ENCODE measurements at places on chromosomes 5 and 9.

DNA sequence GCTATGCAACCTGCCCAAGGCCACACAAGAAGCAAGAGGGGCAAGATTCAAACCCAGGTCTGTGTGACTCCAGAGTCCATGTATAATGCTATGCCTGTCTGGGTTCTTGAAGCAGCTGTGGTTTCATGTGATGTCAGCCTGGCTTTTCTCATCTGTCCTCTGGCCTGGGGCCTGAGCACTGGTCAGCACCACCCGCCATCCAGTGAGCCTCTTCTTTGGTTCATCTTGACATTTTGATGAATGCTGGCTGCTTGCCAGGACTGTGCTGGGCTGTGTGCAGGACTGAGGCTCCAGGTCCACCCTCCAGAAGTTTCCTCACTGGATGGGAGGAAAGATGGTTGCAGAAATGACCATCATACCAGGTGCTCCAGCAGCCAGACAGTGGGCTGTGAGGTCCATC is 61.5 kb downstream of the TSTD2 start:
- DNase-seq: peak; percentile 14

GRCh38 chr5:148735301-148735835 is 81.0 kb upstream of the HTR4 start:
- no peak for DNase-seq

GRCh38 chr9:106307670-106308069 is 555.3 kb upstream of the ZNF462 start:
- no peak for DNase-seq

- DNase-seq: no peak
Observed at GRCh38 chr5:134577022-134577795, 51.7 kb downstream of the JADE2 start.

- DNase-seq: no peak
Observed at GRCh38 chr5:39605588-39606575, 181.1 kb upstream of the DAB2 start.

GRCh38 chr5:171623551-171624097 is 162.0 kb upstream of the SMIM23 start:
- DNase-seq: no peak

DNA sequence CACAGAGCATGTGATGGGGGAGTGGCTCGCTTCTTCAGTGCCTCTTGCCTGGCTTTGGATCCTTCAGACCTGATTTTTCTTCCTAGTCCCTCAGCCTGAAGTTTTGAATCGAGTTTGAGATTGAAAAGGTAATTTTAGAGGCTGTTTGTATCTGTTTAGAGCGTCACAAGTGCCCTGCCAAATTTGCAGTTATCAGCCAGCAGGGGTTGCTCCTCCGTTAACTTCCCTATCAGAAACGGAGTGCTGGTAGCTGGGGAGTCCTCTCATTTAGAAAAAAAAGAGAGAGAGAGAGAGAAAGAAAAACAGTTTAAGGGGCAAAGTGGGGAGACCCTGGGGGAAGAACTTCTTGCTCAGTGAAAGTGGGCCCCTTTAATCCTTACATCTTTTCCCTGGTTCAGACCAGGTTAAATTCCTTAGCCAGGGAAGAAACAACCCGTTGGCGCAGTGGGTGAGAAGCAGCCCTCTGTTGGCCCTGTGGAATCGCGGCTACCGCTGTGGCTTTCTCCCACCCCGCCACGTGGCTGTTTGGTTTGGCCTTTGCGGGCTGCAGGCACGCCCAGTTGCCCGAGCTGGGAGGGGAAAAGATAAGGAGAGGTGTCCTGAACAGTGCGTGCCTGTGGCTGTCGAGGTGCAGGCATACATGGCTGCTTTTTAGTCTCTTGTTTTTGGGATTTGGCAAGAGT is 576.7 kb upstream of the ACO1 start:
- no peak for DNase-seq

DNA sequence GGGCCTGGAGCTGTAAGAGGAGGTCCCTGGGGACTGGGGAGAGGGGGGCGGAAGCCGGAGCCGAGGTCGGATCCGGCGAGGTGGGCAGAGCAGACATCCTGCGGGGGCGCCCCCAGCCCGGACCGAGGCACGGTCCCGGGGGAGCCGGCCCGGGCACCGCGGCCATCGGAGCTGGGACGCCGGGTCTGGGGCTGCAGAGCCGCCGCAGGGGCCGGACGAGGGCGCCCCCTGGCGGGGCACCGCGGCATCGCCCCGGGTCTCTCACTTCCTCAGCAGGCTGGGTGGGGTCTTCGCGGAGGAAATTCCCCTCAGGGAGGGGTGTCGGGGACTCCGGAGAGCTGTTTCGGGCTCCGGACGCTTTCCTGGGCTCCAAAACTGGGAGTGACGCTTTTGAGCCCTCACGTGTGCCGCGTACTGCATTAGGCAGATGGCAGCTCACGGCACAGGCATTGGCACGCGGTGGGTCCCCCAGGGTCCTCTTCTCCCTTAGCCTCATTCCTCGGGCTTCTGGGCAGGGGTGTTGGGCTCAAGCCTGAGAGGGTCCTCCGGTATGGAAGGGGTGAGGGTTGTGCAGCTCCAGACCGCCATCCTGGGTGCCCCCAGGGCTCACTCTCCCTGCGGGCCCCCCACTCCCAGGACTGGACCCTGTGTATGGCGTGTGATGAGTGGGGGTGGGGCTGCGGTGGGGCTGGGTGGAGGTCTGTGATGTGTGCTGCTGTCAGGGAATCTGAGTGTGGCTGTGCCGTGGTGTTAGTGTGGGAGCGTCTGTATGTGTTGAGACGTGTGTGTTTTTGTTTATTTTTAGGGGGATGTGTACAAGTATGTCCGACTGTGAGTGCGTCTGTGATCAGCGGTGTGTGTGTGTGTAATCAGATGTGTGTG is 29.6 kb downstream of the LHX2 start:
- DNase-seq: peak; percentile 14

DNA sequence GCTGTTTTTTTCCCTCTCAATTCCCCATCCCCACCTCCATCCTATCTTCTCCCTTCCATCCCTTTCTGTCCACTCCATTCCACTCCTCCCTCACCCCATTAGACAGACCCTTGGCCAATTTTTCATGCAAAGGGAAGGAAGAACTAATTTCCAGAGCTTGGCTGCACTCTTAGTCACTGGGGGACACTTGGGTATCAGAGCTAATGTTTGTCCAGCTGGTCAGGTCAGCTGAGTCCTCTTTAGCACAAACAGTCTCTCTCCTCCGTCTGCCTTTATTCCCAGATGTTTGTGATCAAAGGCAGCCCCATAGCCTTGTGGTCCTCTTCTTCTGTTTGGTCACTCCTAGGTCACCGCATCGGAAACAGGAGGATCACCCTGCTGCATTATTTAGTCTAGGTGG is 148.5 kb downstream of the NMUR2 start:
- DNase-seq: no peak

- DNase-seq: peak; percentile 10
Observed at GRCh38 chr9:110895147-110895905, 142.9 kb downstream of the LPAR1 start.

- DNase-seq: no peak
Observed at GRCh38 chr9:15736569-15736968, 183.7 kb downstream of the CCDC171 start.

GRCh38 chr5:80060966-80061365 is 25.8 kb downstream of the THBS4 start:
- DNase-seq: no peak

DNA sequence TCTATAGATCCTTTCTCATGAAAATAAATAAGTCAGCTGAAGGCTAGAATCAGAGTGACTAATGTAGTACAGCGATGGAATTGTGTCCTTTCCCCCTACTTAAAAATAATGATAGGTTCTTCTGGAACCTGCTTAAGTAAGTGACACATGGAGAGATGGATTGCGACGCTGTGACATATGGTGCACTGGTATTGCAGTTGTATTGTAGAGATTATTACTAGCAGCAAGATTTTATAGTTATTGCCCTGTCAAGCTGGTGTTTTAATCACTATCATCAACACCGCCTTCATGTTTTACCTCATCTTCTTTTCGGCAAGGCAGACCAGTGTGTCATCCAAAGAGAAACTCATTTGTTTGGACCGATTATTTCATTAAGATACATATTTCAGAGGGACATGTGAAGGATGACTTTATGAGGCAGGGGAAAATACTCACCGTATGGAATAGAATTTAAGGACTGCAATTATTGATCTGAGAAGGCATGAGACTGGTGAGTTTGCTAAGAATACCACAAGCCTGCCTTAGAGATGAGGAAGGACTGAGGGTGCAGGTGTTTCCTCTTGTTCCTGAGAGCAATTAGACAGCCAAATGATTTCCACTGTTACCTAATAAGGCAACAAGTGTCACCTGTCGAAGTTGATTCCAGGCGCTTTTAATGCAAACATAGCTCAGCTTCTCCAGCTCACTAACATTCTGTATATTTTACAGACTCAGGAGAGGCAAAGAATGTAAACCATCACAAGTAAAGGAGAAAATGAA is 1855.5 kb downstream of the MAT2B start:
- no peak for DNase-seq

- DNase-seq: no peak
Observed at GRCh38 chr5:40484495-40484894, 195.2 kb upstream of the PTGER4 start.

- no peak for DNase-seq
Observed at GRCh38 chr5:56958595-56958994, 6.7 kb upstream of the MIER3 start.

DNA sequence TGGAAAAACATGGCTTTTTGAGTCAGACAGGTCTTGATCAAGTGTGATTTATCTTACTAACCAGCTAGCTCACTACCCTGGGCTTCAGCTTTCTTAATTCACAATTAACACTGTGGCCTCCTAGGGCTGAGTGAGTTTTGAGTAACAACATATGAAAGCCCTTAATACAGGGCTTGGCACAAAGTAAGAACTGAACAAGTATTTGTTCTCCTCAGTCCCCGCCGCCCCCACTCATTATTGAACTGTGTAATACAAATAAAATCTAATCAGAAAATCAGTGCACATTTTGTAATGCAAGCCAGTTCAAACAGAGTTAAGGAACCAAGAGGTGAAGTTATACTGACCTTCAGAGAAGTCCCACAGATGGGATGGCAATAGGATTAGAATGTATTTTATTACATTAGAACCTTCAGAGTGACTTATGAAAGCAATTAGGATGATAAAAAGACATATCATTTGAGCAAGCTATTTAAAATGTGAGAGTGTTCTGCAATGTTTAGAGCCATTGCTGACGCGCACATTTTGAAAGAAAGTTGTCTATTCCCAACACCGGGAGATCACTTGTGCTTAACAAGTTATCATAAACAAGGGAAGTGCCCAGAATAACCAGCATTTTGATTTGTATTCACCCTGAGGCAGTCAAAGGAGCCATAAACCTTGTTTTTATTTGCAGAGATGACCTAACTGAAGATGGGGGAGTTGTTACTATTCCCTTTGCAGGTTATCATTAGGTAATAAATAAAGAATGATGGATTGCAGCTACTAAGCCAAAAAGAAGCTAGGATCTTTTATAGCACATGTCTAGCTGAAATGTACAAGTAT is 19.4 kb downstream of the ADAMTS16 start:
- DNase-seq: no peak

- no peak for DNase-seq
Observed at GRCh38 chr5:168329302-168329701, 37.9 kb downstream of the WWC1 start.

DNA sequence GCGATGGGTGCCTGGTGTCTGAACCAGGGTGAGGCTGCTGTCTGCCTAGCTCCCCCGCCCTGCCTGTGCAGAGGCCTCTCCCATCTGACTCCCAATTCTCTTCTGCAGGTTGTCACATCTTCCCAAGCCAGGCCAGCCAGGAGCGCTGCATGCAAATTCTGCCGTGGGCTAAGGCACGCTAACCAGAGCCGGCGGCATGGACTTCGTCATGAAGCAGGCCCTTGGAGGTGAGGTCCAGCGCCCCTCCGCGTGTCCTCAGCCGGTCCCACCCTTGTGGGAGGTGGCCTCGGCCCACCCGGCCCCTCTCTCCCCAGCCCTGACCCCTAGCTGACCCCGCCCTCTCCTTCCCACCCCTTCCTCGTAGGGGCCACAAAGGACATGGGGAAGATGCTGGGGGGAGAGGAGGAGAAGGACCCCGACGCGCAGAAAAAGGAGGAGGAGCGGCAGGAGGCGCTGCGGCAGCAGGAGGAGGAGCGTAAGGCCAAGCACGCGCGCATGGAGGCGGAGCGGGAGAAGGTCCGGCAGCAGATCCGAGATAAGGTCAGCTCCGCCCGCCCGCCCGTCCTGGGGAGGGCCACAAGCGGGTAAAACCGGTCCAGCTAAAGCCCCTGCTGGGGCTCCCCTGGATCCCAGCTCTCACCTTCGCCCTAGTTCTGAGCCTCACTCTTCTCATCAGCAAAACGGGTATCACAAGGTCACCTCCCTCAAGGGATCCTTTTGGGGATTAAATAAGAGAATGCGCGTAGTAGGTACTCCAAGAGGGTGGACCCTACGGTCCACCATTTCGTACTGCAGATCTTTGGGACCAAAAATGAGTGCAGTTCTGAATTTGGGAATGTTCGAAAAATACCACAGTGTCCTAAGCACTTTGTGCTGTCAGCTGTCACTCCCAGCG is 7.4 kb downstream of the CPLX2 start:
- DNase-seq: no peak

DNA sequence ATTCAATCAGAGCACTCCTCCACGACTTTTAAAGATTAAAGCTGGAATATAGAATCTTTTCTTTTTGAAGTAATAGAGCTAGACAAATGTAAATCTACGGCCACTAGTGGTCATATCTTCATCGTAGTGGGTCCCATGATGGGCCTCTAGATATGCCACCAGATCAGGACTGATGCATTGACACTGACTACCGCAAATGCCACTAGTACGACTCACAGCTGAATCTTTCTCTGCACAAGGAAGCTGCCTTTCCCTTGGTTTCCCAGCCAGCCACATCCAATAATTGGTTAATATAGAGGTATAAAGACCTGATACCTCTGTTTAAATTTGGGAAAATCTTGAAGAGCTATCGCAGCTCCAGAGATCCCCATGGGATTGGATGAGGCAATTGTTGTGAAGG is 37.8 kb upstream of the ADRB2 start:
- no peak for DNase-seq

GRCh38 chr9:91714020-91714806 is 235.8 kb downstream of the ROR2 start:
- no peak for DNase-seq

- DNase-seq: no peak
Observed at GRCh38 chr9:127181595-127182190, 59.3 kb upstream of the ANGPTL2 start.

DNA sequence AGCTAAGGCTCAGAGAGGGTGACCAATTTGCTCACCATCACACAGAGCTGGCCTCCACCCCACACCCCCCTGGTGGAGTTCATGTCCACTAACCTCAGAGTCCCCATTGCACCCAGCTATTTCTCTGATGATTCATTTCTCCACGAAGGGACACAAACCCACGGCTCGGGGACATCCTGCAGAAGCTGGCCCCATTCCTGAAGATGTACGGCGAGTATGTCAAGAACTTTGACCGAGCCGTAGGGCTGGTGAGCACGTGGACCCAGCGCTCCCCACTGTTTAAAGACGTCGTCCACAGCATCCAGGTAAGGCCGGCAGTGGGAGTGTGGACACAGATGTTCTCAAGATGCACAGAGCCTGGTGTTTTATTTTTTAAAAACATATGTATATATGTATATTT is 52.6 kb upstream of the SUSD3 start:
- no peak for DNase-seq

DNA sequence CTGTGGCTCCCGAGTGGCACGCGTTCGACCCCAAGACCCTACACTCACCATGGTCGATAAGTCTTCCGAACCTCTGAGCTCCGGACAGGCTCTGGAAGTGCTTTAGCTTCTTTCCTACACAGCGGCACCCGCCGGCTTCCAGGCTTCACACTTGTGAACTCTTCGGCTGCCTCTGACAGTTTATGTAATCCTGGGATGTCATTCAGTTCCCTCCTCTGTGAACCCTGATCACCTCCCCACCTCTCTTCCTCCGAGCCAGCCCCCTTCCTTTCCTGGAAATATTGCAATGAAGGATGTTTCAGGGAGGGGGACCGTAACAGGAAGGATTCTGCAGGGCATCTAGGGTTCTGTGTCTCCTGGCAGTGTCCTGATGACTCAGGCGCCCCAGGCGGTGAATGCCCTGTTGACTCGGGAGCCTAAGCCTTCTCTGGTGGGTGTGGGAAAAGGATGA is at the start of gene CD14:
Gene CD14 (minus strand): TSS at position 155 of the 451 bp plus-strand sequence. CDS start 104 bp downstream, at position 51.
- DNase-seq: no peak

Data from hypothalamus (tissue), 51 donors.